Upper lobe of left lung (tissue), 6 donors: ENCODE measurements at places on chromosomes 6 and 20. TPM values are rescaled to one million over a fixed set of nuclear protein-coding genes. Genes with fewer than 3 reads are reported as not detected.
A peak's percentile ranks its signal among the peaks of the same experiment; 100 is the strongest.

DNA sequence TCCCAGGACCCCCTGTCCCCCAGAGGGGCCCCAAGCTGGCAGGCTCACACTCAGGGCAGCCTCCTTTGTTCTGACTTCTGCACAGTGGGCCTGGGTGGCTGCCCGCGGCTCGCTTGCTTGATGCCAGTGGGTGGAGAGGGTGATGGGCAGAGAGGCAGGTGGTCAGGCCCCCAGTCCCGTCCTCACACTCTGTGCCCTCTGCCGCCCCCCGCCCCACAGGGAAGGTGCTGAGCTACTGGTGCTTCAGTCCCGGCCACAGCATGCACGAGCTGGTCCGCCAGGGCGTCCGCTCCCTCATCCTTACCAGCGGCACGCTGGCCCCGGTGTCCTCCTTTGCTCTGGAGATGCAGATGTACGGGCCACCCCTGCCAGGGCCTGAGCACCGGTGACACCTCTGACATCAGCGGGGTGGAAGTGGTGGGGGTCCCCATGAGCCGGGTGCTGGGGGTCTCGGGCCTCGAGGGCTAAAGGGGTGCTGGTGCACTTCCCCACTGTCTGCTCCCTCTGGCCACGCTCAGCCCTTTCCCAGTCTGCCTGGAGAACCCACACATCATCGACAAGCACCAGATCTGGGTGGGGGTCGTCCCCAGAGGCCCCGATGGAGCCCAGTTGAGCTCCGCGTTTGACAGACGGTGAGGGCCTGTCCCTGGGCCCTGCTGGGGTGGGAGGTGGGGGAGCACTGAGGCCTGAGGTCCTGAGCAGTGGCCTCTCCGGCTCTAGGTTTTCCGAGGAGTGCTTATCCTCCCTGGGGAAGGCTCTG lies 8.9 kb upstream of the TNFRSF6B start:
- DNase-seq, result peak; percentile 86

IYD gene
- under 0.01 TPM for total RNA-seq

DNA sequence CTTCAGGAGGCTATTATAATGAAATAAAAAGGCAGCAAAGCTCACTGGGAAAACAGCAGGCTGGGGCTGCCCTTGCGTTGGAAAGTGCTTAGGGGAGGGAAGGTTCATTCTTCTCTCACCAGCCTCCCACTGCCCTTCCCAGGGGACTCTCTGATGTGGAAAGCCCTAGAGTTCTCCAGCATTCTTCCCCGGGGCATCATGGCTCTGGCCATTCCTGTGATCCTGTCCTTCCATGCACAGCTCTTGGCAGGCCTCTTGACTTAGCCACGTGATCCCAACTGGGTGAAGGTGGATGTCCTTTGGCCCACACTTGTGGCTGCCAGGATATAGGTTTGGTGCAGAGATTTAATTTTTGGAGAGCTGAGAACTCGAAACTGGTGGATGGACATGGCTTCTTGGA lies 58.0 kb upstream of the ZNF831 start:
- no peak for DNase-seq

ANKRD66 gene
- total RNA-seq, result 15.7 TPM
